ENCODE measurements at places on chromosomes 4 and X. TPM values are rescaled to one million over a fixed set of nuclear protein-coding genes. Genes with fewer than 3 reads are reported as not detected.

DNA sequence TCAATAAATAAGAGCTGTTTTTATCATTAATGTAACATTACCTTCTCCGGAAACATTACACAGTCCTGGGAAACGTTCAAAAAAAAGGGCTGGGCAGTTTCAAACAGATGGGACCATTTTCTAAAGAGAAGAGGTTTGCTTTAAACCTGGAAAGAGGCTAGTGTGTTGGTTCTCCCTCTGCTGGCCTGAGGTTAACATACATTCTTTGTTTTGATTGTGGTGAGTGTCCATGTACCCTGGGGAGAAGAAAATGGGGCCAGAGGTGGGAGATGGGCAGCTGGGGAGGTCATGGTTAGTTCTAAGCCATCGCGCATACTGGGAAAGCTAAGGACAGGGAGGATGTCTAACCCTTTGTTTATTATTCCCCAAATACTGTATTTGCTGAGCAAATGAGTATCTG lies 194.7 kb downstream of the CPEB2 start:
- DNase-seq, result peak; percentile 31
- no peak overlapping the region for H3K27ac ChIP-seq
- H3K27me3 ChIP-seq, result no peaks in the 10 kb centered on the region
- H3K4me1 ChIP-seq, result no peaks in the 10 kb centered on the region

- no peaks in the 10 kb centered on the region for H3K27me3 ChIP-seq
- no peak overlapping the region for H3K4me3 ChIP-seq
- no peak overlapping the region for H3K27ac ChIP-seq
- no peak for DNase-seq
Observed at GRCh38 chr4:21415728-21416127, 532.8 kb downstream of the KCNIP4 start.

DNA sequence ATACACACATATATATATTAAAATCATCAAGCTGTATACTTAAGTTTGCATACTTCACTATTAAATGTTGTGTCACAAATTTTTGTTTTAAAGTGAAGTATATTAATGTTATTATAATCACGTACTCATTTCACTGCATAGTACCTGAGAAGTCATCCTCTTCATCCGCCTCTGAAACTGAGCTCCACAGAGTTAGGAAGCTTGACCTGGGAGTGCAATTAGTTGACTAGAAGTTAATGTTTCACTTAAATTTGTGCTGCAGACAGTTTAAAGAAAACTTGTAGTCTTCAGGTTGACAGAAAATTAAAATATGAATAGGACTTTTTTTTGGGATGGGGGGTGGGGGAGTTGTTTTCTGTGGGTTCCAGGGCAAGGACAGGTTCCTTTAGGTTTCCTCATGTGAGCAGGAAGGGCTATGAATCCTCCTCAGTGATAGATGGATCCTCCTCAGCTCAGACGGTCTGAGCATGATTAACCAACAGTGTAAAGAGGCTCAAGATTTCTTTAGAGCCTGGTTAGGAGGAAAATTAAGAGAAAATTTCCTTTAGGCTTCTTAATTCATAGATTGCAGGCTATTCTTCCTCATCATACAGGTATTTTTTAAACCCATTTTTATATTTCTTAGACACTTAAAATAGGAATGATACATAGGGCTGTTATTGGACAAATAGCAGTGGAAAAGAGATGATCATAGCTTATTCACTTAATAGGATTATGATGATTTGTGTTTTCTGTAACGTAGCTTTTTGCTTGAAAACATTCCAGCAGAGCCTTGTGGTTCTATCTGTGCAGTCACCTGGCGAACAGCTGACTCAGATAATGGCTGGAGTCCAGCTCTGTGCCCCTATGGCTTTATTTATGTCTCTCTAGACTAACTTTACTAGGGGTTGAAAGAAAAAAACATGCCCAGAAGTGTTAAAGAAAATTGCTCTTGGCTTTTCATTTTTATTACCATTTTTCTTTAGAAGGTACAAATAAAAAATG lies 102.7 kb downstream of the SLC4A4 start:
- H3K36me3 ChIP-seq, result no peaks in the 10 kb centered on the region
- no peaks in the 10 kb centered on the region for H3K27me3 ChIP-seq
- no peak overlapping the region for H3K4me3 ChIP-seq
- no peak for DNase-seq
- H3K27ac ChIP-seq, result no peak overlapping the region
- no peaks in the 10 kb centered on the region for H3K4me1 ChIP-seq

DNA sequence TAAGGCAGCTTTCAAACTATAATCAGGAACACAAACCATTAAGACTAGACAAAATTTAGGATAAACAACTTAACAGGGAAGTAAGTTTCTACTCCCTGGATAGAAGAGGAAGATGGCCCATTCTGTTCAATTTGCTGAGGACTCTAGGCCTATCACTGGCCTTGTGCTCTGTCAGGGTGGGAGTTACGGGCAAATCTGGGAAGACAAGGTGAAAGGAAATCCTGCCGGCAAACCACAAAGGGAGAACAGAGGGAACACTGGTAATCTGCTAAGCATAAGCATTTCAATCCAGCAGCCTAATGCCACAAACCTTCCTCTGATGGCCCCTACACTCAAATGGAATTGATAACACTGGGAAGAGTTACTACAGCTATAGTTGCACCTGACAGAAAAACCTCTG lies 8.3 kb downstream of the GPR82 start:
- no peaks in the 10 kb centered on the region for H3K27me3 ChIP-seq
- no peak overlapping the region for H3K27ac ChIP-seq
- no peak overlapping the region for H3K4me3 ChIP-seq
- H3K36me3 ChIP-seq, result no peaks in the 10 kb centered on the region
- no peak for DNase-seq

GABRG1 gene
- total RNA-seq, result not detected

DNA sequence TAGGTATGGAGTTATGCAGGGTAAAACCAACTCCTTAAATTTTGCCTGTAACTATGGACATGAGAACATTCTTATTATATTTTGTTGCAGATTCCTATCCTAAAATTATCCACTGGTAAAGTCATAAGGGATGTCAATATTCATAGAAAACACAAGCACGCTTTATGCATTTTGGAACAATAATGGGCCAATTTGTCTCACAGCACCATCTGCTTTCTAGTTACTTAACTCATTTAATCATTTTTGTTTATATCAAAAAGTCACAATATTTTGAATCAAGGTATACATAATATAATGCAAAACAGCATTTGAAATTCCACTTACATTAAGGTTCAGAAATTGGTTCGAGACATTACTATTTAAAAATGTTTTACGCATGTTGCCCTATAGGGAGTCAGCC lies 203.0 kb downstream of the GABRG1 start:
- no peak for DNase-seq
- H3K4me1 ChIP-seq, result no peaks in the 10 kb centered on the region
- no peaks in the 10 kb centered on the region for H3K27me3 ChIP-seq
- H3K36me3 ChIP-seq, result no peaks in the 10 kb centered on the region
- no peak overlapping the region for H3K27ac ChIP-seq

HPGD gene
- 1.3 TPM for total RNA-seq

DNA sequence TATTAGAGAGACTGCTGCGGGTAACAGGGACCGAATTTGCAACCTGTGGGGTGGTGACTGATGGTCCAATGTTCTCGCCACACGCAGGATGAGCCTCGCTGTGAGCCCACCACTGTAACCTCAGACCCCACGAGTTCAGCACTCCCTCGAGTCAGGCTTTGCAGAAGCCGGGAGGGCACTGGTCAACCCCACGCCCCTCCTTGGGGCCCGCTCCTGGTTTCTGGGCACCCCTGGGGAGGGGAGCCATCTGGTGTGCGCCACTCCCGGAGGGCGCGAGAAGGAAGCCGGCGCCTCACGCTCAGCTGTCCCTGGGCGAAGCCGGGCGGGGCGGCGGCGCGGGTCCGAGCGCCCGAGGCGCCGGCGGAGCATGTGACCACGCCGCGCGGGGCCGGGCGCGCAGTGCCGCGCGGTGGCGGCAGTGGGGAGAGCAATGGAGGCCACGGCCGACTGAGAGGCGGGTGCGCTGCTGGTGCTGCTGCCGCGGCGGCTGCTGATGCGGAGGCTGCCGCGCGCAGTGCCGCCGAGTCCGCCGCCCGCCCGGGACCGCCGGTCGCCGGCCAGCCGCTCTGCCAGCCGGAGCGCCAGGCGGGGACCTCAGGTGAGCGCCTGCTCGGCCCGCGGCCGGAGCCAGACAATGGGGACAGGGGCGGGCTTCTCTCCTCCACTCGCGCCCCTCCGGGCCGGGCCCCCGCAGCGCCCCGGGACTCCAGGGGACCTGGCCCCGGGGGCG lies 100.1 kb downstream of the CEP135 start:
- no peaks in the 10 kb centered on the region for H3K4me1 ChIP-seq
- H3K27ac ChIP-seq, result peak overlapping the region; percentile 57
- DNase-seq, result peak; percentile 64

DNA sequence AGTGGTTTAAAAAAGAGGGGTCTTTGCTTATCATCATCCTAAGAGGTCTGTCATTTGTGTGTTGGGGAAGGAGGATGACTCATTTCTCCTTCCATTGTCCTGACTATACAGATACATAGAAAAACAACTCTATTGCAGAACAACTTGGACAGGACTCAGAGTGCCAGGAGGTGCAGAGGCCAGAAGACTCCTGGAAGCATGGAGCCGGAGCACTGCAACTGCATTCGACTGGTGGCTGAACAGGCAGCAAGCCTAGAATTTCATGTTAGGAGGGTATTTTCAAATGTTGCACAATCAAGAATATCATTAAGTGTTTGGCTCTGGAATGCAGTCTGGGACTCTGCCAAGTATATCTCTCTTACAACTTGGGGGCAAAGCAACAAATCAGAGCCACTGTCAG lies 35.0 kb upstream of the MAML3 start:
- H3K4me3 ChIP-seq, result no peak overlapping the region
- H3K27me3 ChIP-seq, result no peaks in the 10 kb centered on the region
- H3K4me1 ChIP-seq, result peaks cover 18% of the 10 kb centered on the region

DNA sequence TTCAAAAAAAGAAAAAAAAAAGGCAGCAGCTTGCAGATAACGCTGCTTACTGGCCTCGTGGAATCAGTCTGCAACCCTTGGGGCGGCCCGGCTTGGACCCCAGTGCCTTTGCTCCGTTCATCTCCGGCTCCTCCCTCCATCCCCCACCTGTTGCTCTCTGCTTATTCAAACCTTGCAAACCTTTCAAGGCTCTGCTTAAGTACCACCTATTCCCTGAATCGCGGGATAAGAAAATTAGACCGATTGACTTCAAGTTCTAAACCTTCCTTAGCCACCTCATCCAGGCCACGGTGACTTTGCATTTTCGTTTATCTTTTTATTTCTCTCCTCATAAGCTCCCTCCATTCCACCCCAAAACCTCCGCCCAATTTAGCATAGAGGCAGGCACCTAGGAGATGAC lies 1.4 kb upstream of the PHKA1 start:
- H3K27me3 ChIP-seq, result no peaks in the 10 kb centered on the region
- H3K4me3 ChIP-seq, result no peak overlapping the region
- no peaks in the 10 kb centered on the region for H3K4me1 ChIP-seq
- DNase-seq, result no peak
- no peaks in the 10 kb centered on the region for H3K36me3 ChIP-seq

DNA sequence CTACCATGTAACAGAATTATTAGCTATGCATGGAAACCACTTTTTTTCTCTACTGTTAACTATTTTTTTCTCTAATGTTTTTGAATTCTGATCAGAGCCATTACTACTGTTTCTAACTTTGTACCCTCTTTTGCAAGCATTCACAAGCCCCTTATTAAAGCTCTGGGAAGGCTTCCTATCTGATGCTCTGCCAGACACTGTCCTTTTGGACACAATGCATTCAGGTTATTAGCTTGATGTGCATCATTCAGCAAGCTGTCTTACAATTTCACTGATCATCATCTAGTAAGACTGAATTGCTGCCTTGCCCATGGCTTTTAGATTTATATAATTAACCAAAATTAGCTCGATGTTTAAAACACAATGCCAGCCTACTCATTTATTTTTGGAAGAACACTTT lies 155.1 kb downstream of the NR3C2 start:
- no peak overlapping the region for H3K27ac ChIP-seq
- no peak for DNase-seq
- H3K36me3 ChIP-seq, result no peaks in the 10 kb centered on the region
- no peaks in the 10 kb centered on the region for H3K4me1 ChIP-seq
- no peaks in the 10 kb centered on the region for H3K27me3 ChIP-seq
- no peak overlapping the region for H3K4me3 ChIP-seq

DNA sequence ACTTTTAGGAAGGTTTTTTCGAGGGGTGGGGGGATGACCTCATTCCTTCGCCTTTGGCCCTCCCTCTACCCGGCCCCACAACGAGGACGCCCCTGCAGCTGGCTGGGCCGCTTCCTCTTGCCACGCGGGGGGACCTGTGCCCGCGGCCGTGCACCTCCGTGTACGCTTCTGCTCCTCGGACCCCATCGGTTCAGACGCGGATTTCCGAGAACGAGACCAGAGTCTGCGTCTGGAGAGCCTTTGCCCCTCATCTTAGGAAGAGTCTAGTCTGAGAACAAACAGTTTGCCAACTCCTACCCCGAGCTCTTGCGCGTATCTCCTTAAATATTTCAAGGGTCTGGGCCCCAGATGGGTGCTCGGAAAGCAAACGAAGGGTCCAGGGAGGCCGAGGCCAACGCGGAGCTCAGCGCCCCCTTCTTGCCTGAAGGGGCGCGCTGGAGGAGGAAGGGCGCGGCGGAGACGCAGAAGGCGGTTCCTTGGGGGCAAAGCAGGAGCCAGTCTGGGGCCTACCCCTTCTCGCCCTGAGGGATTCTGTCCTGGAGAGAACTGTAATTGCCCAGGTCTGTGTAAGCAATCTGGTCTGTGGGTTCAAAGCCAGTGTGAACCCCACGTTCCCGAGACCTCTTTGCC lies 3.9 kb upstream of the SFRP2 start:
- no peak for DNase-seq
- no peaks in the 10 kb centered on the region for H3K4me1 ChIP-seq
- no peak overlapping the region for H3K27ac ChIP-seq
- H3K36me3 ChIP-seq, result no peaks in the 10 kb centered on the region

TMSB15A gene
- 72.7 TPM for total RNA-seq

DNA sequence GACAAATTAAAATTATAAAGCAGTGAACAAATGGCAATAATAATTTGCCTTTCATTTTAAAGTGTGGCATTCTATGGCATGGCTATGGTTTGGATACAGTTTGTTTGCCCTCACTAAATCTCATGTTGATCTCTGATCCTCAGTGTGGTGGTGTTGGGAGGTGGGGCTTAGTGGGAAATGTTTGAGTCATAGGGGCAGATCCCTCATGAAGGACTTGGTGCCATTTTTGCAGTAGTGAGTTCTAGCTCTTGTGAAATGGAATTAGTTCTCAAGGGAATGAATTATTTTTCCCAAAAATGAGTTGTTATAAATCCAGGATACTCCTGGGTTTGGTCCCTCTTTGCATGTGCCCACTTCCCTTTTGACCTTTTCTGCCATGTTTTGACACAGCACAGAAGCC lies 181.4 kb downstream of the AMELX start:
- no peak overlapping the region for H3K4me3 ChIP-seq
- H3K27ac ChIP-seq, result no peak overlapping the region
- peaks cover 10% of the 10 kb centered on the region for H3K27me3 ChIP-seq
- DNase-seq, result no peak
- no peaks in the 10 kb centered on the region for H3K36me3 ChIP-seq
- no peaks in the 10 kb centered on the region for H3K4me1 ChIP-seq

AWAT2 gene
- total RNA-seq, result not detected

ETDB gene
- not detected for total RNA-seq

GRCh38 chr4:24910499-24910898 lies 2.3 kb downstream of the CCDC149 start:
- no peak for DNase-seq
- H3K4me3 ChIP-seq, result no peak overlapping the region
- H3K27ac ChIP-seq, result no peak overlapping the region
- no peaks in the 10 kb centered on the region for H3K4me1 ChIP-seq
- H3K36me3 ChIP-seq, result no peaks in the 10 kb centered on the region

All from A673 (cell line).